ENCODE measurements at places on chromosomes 1 and 21.
A peak's percentile ranks its signal among the peaks of the same experiment; 100 is the strongest.

- no peak for DNase-seq
These were observed 295.7 kb downstream of the CHRM3 start for GRCh38 chr1:239682046-239682445.

DNA sequence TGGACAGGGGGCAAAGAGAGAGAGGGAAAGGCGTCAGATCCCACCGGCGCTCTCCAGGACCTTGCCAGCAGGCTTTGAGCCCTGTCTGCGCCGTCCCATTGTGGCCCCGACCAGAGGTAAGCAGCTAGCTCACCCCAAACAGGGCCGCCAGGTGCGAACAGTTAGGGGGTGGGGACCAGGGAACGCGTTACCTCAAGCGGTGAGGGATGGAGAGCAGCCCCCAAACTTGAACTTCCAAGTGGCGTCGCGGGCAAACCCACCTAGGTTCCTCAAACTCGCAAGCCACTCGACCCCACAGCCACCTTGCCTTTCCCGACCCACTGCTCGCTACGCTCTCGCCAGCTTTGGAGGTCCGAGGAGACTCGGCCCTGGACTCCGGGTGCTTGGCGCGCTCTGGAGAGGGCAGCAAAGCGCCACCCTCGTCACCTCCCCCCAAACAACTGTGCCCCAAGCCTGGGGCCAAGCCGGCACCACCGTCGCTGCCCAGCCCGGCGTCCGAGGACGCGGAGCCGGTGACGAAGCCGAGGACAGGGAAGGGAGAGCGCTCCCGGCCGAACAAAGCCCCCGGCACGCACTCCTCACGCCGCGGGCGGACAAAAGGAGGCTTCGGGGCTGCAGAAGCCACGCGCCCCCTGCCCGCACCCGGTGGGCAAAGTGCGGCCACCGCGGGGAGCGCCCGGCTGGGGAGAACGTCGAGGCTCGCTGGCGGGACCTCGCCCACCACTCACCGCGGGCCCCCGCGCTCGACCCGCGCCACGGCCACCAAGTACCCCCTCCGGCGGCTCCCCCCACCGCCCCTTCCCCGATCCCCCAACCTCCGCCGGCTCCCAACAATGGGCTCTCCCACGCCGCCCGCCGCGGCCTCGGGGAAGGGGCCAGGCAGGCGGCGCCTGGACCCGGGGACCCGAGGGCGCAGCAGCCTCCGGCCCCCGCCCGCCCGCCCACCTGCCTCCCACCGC is 976 bp downstream of the SSBP3 start:
- DNase-seq = peak; percentile 41

DNA sequence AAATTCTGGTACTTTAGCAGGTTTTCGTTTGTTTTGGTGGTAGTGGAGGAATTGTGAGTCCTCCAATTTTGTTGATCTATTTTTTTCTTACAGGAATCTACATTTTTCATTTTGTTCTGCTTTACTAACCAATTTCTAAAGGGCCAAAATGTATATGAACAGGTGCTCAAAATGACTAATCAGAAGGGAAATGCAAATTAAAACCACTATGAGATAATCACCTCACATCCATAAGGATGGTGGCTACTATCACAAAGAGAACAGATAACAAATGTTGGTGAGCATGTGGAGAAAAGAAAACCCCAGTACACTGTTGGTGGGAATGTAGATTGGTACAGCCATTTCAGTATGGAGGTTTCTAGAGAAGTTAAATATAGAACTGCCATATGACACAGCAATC is 134.2 kb downstream of the LMO4 start:
- DNase-seq = no peak

GRCh38 chr21:45153358-45154318 is 79.3 kb downstream of the ADARB1 start:
- no peak for DNase-seq

DNA sequence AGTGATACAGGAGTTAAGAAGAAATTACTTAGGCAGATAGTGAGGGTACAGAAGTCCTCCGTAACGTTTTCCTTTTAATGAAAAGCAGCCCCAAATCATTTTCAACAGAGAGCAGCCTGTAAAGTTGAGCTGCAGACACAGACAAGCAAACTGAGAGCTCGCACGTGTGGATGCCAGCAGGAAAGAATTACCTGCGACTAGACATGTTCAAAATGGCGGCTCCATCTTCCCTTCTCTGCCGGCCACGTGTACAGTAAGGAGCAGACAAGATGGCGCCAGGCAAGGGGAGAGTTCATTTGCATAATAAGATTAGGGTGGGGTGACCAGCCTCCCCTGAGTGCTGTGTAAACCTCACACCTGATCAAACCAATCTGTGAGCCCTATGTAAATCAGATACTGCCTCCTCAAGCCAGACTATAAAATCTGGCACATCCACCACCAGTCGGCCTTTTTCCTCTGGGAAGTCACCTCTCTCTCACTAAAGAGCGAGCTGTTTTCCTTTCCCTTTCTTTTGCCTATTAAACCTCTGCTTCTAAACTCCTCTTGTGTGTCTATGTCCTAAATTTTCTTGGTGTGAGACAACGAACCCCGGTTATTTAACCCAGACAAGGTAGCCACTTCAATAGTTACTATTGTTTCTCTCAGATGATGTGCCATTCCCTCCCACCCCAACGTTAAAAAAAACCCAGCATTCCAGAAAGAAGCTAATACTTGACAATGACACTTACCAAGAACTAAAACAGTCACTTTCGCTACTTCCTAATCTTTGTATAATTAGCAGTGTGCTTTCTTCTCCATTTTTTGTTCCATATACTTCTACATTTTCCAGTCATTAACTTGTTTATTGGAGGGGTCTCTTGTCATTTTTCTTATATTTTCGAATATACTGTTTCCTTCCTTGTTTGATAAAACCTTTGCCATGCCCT is 27.4 kb downstream of the DUSP10 start:
- DNase-seq = no peak

- no peak for DNase-seq
These were observed 13.2 kb downstream of the ODF2L start for GRCh38 chr1:86382878-86383277.

DNA sequence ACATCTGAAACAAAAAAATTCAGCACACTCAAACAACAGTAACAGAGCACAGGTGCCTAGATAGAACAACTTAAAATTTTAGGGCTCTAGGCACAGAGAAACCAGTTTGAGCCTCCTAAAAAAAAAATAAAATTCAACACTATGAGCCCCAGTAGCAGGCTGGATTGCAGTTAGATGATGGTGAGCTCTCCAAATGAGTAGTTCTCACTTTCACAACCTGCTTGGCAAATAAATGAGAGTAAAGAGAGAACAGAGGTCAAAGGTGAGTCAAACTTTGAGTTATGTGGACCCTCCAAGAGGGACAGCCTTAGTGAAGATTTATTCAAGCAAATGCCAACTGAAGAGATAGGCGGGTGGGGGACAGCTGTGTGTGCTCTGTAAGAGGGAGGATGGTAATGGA is 3.6 kb downstream of the BEND5 start:
- DNase-seq = no peak

GRCh38 chr1:97505289-97505688 is 415.5 kb downstream of the DPYD start:
- no peak for DNase-seq

- no peak for DNase-seq
These were observed 44.6 kb upstream of the MYBPHL start for GRCh38 chr1:109351457-109351856.

DNA sequence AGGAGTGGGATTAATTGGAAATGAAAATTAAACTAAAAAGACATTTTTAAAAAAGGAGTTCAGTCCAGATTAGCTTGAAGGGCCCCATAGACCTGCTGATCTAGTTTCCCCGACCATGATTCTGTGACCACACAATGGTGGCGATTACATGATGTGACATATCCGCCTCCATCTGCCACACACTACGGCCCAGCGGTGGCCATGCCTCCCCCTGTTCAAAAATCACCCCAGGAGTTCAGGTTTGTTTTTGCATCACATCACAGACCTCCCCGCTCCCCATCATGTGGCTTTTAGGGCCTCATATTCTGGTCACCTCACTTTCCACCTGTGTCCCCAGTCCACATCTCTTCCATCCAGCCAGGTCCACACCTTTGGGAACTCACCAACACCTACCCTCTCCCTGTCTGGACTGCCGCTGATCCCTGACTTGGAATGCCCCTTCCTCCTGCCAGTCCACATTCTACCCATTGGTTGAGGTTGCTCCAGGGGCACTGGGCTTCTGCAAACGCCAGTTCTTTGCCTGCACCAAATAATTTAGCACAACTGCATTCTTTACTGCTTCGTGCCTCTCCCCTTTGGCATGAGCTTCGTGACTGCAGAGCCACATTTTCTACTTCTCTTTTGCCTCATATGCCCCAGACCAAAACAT is 38.9 kb downstream of the CD247 start:
- no peak for DNase-seq

All from right hindlimb (tissue), 1 donor.